ENCODE measurements at places on chromosomes 7 and 10. TPM values are rescaled to one million over a fixed set of nuclear protein-coding genes. Genes with fewer than 3 reads are reported as not detected.

The SP4 gene
- 7.7 TPM for total RNA-seq

The SPDYE1 gene
- total RNA-seq = not detected

The PDGFA gene
- 74.0 TPM for total RNA-seq

The CLCN1 gene
- total RNA-seq = 0.11 TPM

The PLCE1 gene
- 3.2 TPM for total RNA-seq

The NUTM2E gene
- 0.78 TPM for total RNA-seq

The GRID2IP gene
- 1.4 TPM for total RNA-seq

The VAX1 gene
- total RNA-seq = not detected

The ARHGAP21 gene
- total RNA-seq = 117 TPM
